Hypothalamus (tissue), 51 donors: ENCODE measurements at places on chromosomes 5 and 9.

DNA sequence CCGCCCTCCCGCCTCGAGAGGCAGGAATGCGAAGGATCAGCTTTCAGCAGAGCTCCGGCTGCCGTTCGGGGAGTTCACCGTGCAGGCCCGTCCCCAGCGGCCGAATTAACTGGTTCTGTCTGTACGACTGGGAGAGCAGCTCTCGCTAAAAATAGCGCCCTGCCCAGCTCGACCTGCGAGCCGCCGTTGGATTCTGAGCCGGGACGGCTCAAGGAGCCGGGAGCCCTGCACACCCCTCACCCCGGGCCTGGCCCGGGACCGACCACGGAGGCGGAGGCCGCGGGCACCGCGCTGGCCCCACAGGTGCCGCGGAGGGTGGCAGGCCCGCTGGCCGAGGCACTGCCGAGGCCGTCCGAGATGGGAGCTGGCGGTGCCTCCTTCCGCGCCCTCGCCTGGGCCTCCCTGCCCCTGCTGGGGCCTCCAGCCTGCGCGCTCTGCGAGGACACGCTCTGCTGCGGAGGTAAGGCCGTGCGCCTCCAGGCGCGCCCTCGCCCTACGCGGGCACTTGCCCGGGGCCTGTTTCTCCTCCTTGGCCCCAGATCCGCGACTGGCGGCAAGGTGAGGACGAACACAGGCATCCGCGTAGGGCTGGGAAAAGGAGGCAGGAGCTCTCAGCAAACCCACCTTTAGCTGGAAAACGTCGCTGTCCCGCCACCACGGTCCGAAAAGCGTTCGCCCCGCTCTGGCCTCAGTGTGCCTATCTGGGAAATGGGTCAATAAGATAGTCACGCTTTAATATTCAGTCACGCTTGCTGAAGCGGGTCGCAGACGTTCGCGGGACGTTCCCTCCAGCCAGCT is 53.1 kb upstream of the DAB2IP start:
- DNase-seq, result no peak

DNA sequence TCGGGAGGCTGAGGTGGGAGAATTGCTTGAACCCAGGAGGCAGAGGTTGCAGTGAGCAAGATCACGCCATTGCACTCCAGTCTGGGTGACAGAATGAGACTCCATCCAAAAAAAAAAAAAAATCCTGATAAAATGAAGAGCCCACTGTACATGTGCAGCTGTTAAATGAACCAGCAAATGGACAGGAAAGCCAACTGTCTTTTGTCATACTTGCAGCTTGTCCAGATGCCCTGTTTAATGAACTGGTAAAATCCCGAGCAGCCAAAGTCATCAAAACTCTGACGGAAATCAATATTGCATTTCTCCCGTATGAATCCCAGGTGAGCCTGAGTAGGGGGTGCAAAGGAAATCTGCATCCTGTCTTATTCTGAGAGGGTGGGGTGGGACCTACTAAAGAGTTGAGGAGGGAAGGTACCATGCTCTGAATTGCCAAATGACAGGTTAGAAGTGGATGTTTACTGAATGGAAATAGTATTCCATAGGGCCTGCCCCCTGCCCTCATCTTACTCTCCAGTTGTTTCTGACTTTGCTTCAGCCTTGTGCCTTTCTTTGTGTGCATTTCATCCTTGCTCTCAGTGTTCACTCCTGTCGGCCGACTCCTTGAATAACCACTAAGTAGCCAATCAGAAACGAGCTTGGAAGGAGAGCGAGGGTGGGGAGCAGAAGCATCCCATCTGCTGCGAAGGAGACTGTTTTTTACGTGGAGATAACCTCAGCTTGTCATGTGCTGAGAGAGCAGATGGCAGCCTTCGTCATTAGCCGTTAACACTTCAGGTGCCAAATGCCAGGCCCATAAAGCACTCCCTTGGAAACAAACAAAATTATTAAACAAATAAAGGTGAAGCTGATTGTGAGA is 45.7 kb upstream of the CFAP157 start:
- DNase-seq, result no peak

DNA sequence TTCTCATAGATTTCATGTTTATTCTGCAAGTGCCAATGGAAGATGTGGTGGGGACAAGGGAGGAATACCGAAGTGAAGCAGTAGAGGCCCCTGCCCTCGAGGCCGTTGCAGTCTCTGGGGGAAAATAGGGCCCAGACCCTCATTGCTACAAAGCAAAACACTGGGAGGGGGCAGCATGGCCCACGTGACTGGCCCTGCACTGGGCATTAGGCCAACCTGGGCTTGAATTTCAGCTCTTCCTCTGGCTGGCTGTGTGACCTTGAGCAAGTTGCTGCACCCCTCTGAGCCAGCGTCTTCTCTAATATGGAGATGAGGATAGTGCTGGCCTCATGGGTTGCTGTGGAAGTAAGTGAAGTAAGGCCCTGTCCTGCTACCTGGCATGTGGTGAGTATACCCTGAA is 709 bp upstream of the SYNPO start:
- no peak for DNase-seq

- no peak for DNase-seq
Measured at GRCh38 chr9:114238472-114238871, 83.1 kb downstream of the COL27A1 start.

DNA sequence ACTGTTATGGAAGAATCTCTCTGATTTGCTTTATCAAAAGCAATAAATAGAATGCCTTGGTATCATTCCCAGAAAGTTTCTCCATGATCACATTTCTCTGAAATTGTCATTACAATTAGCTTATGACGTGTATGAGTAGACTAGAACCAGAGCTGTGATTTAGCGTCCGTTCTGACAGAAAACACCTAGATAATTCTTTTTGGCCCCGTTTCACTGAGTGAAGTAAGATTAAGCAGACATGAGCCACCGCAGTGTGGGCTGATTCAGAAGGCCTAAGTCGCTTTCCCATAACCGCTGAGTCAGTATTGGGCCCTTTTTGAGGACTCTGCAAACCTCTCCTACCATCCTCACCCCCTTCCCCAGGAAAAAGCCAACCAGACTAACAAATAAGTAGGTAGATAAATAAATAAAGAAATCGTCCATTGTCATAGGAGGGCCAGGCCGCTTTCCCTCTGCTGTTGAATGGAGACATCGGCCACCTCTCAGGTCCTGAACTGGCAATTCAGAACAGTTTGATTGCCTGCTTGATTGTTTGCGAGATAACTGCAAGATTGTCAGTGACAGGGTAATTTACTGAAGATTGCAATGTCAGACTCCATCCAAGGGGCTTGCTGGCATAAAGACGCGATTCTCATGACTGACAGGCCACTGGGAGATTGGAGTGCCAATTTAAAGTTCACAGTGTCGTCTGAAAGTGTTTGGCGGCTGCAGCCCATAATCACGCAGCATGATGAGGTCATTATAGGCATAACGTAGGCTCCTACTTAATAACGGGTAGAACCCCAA is 105.0 kb upstream of the WWC1 start:
- DNase-seq, result no peak

GRCh38 chr5:176387384-176387925 is 943 bp downstream of the NOP16 start:
- DNase-seq, result no peak

DNA sequence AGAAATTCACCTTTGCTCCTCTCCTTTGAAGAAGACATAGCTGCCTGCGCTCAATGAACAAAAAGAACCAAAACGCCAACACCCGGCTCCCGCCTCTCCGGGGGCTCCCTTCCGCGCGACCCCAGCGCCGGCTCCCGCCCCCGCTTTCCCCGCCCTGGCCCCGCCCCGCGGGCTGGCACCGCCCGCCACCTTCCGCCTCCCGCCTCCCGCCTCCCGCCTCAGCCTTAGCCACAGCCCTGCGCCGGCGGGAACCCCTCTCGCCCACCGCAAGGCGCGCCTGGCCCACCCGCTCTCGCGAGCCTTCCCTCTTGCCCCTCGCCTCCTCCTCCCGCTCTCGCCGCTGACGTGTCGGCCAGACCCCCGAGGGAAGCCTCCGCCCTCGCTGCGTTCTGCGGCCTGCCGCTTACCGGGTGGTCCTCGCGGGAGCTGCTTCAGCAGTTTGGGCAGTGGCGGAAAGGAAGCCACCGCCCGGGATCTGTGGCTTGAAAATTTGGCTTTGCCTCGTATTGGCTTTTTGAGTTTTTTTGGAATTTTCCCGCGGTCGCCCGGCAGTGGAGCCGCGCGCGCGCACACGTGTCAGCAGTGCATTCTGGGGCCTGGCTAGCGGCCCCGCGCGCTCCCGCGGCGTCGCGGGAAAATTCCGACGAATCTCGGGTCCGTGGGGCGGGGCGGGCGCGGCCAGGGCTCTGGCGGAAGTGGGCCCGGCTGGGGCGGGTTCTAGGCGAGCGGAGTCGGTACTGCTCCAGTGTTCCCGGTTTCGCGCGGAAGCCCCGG is at the start of gene FANCC:
Gene FANCC, minus strand, starts transcription at position 591 of the 774 bp plus-strand sequence. CDS start 68,418 bp downstream, outside the sequence.
- peak; percentile 86 for DNase-seq

DNA sequence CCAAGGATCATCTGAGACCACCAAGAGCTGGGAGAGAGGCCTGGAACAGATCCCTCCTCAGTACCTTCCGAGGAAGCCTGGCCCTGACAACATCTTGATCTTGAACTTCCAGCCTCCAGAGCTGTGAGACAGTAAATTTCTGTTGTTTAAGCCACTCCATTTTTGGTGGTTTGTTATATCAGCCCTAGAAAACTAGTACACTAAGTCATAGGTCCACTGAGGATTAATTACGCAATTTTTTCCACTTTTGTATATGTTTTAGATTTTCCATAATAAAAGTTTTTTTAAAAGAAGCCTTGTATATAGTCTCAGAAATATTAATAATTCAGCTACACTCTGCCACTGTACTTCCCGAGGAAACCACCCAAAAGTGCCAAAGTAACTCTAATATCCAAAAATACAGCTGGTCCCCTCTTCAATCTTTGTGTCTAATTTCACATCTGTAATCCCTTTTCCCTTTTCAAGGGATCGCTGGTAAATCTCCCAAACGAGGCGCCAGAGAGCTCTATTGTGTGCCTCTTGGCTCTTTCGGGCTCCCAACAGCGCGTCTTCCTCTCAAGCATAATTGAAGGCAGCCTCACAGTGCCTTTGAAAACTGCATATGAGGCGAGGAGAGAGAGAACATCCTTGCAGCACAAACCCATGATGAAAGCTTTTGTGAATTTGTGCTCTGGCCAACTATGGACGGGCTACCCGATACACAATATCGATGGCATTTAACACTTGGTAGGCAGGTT is 32.7 kb downstream of the PRUNE2 start:
- DNase-seq, result peak; percentile 28

DNA sequence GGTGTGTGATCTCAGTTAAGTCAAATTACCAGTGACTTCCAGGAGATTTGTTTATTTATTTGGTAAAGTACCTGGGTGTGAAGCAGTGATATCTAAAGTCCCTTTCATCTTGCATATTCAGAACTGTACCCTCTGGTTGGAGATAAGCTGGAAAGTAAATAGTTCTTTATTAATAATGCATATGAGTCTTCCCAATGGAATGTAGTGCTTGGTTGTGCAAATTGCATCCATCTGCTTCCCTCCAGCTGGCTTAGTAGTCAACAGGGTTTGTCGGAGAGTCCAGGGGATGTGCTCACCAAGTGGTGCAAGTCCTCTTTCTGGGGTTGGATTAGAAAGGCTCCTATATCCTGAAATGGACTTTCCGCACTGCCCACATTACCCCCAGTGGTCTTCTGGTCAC is 42.0 kb downstream of the TRPM3 start:
- no peak for DNase-seq

- DNase-seq, result no peak
Measured at GRCh38 chr5:68519143-68519542, 303.6 kb downstream of the PIK3R1 start.

GRCh38 chr5:37272511-37272910 is 23.3 kb upstream of the CPLANE1 start:
- DNase-seq, result no peak
